ENCODE measurements at places on chromosomes 16 and 17. TPM values are rescaled to one million over a fixed set of nuclear protein-coding genes. Genes with fewer than 3 reads are reported as not detected.

Gene NDUFAB1
- total RNA-seq = 24.5 TPM

Gene PYY
- not detected for total RNA-seq

Gene VASN
- 34.6 TPM for total RNA-seq

Gene ADAP2
- 2.0 TPM for total RNA-seq

Gene TAT
- total RNA-seq = not detected

Gene KRTAP2-1
- not detected for total RNA-seq

Gene KRT27
- total RNA-seq = not detected

Gene KRTAP3-1
- not detected for total RNA-seq

Gene DRC7
- 0.23 TPM for total RNA-seq

Gene OTOP2
- total RNA-seq = not detected

Gene MRPS23
- total RNA-seq = 54.5 TPM

Gene HES7
- total RNA-seq = not detected

Gene ABCA9
- 14.1 TPM for total RNA-seq

Gene CTRB2
- not detected for total RNA-seq

Gene SYNGR3
- 0.94 TPM for total RNA-seq

Gene ABCA10
- 7.1 TPM for total RNA-seq

Gene MEOX1
- total RNA-seq = under 0.01 TPM

Gene SLC5A11
- total RNA-seq = not detected

Gene TEDC2
- total RNA-seq = under 0.01 TPM

Gene SCARF1
- total RNA-seq = 0.23 TPM
